ENCODE measurements at places on chromosomes 5 and 9. TPM values are rescaled to one million over a fixed set of nuclear protein-coding genes. Genes with fewer than 3 reads are reported as not detected.

- no peaks in the 10 kb centered on the region for H3K4me1 ChIP-seq
- no peak overlapping the region for H3K27ac ChIP-seq
- no peaks in the 10 kb centered on the region for H3K27me3 ChIP-seq
- DNase-seq, result no peak
Observed at GRCh38 chr5:101473483-101473882, 570.4 kb upstream of the ST8SIA4 start.

Gene SPATA6L
- 6.8 TPM for total RNA-seq

Gene FAM221B
- not detected for total RNA-seq

DNA sequence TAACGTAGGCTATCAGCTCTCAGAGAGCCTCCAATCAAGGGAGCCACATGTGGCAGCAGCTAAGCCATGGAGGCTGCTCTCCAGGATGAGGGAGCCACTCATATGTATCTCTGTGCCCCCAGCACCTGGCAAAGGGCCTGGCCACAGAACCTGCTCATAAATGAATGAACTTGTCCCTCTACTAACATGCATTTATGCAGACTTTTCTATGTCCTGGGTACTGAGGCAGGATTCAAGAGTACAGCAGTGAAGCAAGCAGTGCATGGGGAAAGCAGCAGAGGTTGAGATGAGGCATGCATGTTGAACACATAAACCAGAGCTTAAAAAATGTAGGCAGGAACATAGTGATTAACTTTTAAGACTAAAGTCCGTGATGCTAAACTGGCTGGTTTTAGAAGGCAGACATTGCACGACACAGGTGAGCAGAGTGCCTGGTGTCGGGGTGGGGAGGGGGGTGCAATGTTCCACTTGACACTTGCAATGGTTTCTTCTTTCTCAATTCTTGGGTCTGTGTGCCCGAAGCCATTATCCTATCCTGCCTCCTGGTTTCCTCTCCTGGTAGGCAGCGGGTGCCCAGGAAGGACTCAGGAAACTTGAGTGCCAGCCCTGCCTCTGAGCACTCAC is 142.8 kb upstream of the ALDH1B1 start:
- DNase-seq, result no peak
- no peak overlapping the region for H3K4me3 ChIP-seq
- H3K36me3 ChIP-seq, result no peaks in the 10 kb centered on the region
- no peaks in the 10 kb centered on the region for H3K4me1 ChIP-seq

DNA sequence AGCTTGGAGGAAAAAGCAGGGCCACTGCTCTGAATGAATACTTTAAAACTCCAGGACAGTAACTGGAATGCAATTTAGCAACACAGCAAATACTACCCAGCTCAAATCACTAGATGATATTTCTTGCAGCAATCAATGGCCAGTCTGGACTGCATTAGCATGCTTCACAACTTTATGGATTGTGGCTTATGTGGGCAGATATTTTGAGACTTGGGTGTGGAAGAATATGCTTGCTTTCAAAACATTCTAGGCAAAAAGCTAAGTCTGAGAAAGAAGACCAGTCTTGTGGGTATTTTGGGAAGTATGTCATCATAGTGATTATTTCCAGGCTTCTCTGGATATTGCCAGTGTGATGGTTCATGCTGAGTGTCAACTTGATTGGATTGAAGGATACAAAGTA is 3.1 kb downstream of the RANBP3L start:
- no peak for DNase-seq
- H3K27ac ChIP-seq, result no peak overlapping the region
- no peak overlapping the region for H3K4me3 ChIP-seq
- H3K27me3 ChIP-seq, result no peaks in the 10 kb centered on the region
- H3K4me1 ChIP-seq, result no peaks in the 10 kb centered on the region
- no peaks in the 10 kb centered on the region for H3K36me3 ChIP-seq

DNA sequence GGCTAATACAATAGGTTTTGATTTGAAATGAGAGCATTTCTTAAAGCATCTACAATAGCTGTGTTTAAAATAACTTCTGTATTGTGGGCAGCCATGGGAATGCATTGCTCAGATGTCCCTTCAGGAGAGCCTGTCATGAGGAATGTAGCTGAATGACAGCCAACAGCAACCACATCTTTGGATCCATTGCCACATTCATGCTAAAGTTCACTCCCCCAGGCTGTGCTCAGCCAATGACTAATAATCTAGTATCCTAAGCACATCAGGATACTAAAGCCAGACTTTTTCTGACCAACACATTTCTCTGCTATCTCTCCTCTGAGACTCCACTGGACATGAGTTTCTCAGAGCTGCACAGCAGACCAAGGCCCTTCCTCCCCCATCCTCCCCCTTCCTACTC is 45.5 kb downstream of the HTR1A start:
- H3K4me3 ChIP-seq, result no peak overlapping the region
- H3K27me3 ChIP-seq, result no peaks in the 10 kb centered on the region
- no peak overlapping the region for H3K27ac ChIP-seq

- H3K4me1 ChIP-seq, result no peaks in the 10 kb centered on the region
- peak overlapping the region; percentile 52 for H3K4me3 ChIP-seq
- DNase-seq, result no peak
- H3K27ac ChIP-seq, result no peak overlapping the region
- no peaks in the 10 kb centered on the region for H3K36me3 ChIP-seq
Observed at GRCh38 chr5:58582019-58582802, 664 bp upstream of the RAB3C start.

Gene NUDT12
- 28.6 TPM for total RNA-seq

GRCh38 chr5:87268126-87268969 is 665 bp downstream of the RASA1 start:
- peak overlapping the region; percentile 90 for H3K4me3 ChIP-seq
- H3K27ac ChIP-seq, result peak overlapping the region; percentile 97
- peaks cover 6% of the 10 kb centered on the region for H3K4me1 ChIP-seq

DNA sequence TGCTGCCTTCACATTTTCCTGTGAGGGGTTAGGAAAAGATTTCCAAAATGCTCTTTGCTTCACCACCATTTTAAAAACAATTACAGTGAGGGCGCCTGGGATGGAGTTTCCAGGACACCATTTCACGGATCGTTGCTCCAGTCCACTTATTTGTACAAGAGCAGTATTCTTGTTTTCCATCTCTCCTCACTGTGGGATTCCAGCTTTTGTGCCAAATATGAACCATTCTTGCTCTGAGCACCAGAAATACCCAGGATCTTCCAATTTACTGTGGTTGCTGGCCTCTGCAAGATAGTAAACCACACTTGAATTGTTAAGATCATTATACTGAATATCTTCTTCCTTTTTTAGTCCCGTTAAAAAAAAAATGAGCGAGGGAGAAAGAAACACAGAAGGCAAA is 899.5 kb downstream of the TLE1 start:
- H3K27me3 ChIP-seq, result no peaks in the 10 kb centered on the region
- H3K4me3 ChIP-seq, result no peak overlapping the region
- no peaks in the 10 kb centered on the region for H3K36me3 ChIP-seq
- H3K4me1 ChIP-seq, result no peaks in the 10 kb centered on the region

- H3K27me3 ChIP-seq, result no peaks in the 10 kb centered on the region
- H3K36me3 ChIP-seq, result no peaks in the 10 kb centered on the region
- H3K4me1 ChIP-seq, result no peaks in the 10 kb centered on the region
- DNase-seq, result no peak
- H3K4me3 ChIP-seq, result no peak overlapping the region
Observed at GRCh38 chr9:101569741-101570501, 24.8 kb downstream of the PPP3R2 start.

GRCh38 chr5:13478831-13479465 is 465.5 kb downstream of the DNAH5 start:
- no peaks in the 10 kb centered on the region for H3K36me3 ChIP-seq
- H3K27me3 ChIP-seq, result no peaks in the 10 kb centered on the region
- H3K4me3 ChIP-seq, result no peak overlapping the region
- H3K4me1 ChIP-seq, result no peaks in the 10 kb centered on the region

GRCh38 chr5:78887384-78888118 is 97.6 kb downstream of the ARSB start:
- no peak overlapping the region for H3K27ac ChIP-seq
- H3K27me3 ChIP-seq, result no peaks in the 10 kb centered on the region
- H3K4me1 ChIP-seq, result no peaks in the 10 kb centered on the region
- no peaks in the 10 kb centered on the region for H3K36me3 ChIP-seq
- no peak for DNase-seq

DNA sequence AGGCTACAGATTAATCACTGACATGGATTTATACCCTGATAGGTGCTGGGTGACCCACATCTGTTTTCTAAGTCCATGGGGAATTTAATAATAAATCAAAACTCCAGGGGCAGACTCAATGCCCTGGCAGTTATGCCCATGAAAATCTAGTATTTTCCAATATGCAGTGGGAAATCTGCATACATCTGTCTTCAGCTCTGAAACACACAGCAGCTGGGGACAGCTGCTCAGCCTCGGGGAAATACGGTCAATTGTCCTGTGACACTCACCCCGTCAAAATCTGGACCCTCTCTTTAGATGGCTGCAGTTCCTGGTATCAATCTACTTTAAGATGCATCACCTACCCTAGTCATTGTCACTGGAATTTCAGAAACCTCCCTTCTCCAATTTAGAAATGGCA is 12.7 kb upstream of the C1QTNF3 start:
- H3K36me3 ChIP-seq, result no peaks in the 10 kb centered on the region
- H3K4me3 ChIP-seq, result no peak overlapping the region
- no peaks in the 10 kb centered on the region for H3K4me1 ChIP-seq

DNA sequence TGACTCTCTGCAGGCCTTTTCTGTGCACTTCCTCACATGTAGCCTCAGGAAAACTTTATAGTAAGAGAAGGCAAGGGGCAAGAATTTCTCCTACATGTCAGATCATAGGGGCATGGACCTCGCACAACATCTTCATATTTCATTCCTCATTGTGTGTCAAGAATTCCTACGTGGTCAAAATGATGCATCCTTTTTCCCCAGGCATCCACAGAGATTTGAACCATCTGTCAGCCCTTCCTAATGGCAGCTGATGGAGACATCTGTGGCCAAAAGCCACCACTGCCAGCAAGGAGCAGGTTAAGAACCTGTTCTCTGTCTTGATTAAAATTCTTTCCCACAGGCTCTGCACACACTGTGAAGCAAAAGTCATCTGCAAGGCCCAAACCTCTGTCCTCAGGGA is 42.5 kb downstream of the MFAP3 start:
- no peaks in the 10 kb centered on the region for H3K27me3 ChIP-seq
- H3K27ac ChIP-seq, result no peak overlapping the region
- no peak for DNase-seq
- no peaks in the 10 kb centered on the region for H3K4me1 ChIP-seq
- H3K36me3 ChIP-seq, result no peaks in the 10 kb centered on the region

Gene PRUNE2
- total RNA-seq, result 90.0 TPM

- no peaks in the 10 kb centered on the region for H3K27me3 ChIP-seq
- peak; percentile 63 for DNase-seq
- H3K36me3 ChIP-seq, result no peaks in the 10 kb centered on the region
- H3K4me1 ChIP-seq, result peaks cover 45% of the 10 kb centered on the region
- H3K27ac ChIP-seq, result peak overlapping the region; percentile 75
Observed at GRCh38 chr9:113523421-113524141, 60.1 kb downstream of the RGS3 start.

Gene SLC36A1
- total RNA-seq, result 30.6 TPM

DNA sequence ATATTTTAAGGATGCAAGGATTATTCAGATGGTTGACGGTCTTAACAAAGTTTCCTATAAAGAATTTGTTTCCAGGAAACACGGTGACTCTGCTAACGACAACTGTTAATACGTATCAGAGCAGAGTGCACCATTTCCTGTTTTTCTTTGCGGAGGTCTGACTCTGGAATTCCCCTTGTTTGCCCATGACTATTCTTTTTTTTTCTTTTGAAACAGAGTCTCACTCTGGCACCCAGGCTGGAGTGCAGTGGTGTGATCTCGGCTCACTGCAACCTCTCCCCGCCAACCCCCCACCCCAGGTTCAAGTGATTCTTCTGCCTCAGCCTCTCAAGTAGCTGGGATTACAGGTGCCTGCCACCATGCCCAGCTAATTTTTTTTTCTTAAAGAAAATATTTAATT is 115.9 kb downstream of the CDC42SE2 start:
- peak overlapping the region; percentile 63 for H3K27ac ChIP-seq
- no peak overlapping the region for H3K4me3 ChIP-seq
- peaks cover 16% of the 10 kb centered on the region for H3K4me1 ChIP-seq

- H3K4me1 ChIP-seq, result no peaks in the 10 kb centered on the region
- H3K27ac ChIP-seq, result no peak overlapping the region
- no peak overlapping the region for H3K4me3 ChIP-seq
Observed at GRCh38 chr9:124852121-124852828, 985 bp upstream of the WDR38 start.

Gene CEL
- total RNA-seq, result 0.61 TPM

- H3K27ac ChIP-seq, result no peak overlapping the region
- no peaks in the 10 kb centered on the region for H3K36me3 ChIP-seq
- no peak for DNase-seq
Observed at GRCh38 chr5:111268300-111268699, 44.1 kb downstream of the CAMK4 start.

- no peak overlapping the region for H3K4me3 ChIP-seq
- peaks cover 2% of the 10 kb centered on the region for H3K4me1 ChIP-seq
- no peak for DNase-seq
- H3K27me3 ChIP-seq, result no peaks in the 10 kb centered on the region
Observed at GRCh38 chr9:137645211-137645610, 26.4 kb downstream of the EHMT1 start.

DNA sequence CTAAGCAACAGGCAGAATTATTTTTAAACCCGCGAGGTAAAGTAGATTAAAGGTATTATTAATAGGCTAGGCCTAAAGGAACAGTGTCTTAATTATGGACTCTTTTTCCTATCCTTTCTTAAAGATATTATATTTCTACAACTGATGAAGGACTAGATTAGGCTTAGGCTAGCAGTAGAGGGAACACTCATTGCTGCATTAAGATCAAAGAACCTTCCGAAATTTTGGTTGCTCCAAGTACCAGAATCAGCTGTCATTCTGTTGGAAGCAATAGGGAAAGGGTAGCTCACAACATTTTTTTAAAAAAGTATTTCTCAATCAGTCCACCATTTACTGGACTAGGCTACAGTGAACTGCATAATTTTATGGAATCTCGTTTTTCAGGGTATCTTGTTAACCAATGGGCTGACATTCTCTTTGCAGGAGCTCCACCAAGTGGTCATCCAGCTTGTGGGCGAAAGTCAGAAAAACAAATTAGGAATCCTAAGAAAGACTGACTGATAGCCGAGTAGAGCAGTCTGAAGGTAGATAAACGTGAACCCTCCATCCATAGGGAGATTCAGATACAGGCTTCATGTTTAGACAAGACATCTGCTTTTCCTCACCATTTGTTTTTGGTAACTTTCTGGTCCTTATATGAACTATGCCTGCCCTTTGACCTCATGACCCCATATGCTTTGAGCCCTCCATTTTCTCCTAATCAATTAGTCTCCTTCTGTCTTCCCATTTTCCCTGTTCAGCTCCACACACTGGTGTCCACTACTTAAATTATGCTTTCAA is 103.6 kb upstream of the CHD1 start:
- H3K4me3 ChIP-seq, result no peak overlapping the region
- H3K27me3 ChIP-seq, result no peaks in the 10 kb centered on the region
- H3K27ac ChIP-seq, result peak overlapping the region; percentile 76
- H3K36me3 ChIP-seq, result no peaks in the 10 kb centered on the region
- DNase-seq, result peak; percentile 83
- peaks cover 7% of the 10 kb centered on the region for H3K4me1 ChIP-seq

- no peaks in the 10 kb centered on the region for H3K36me3 ChIP-seq
- no peak for DNase-seq
- no peak overlapping the region for H3K4me3 ChIP-seq
- H3K27me3 ChIP-seq, result no peaks in the 10 kb centered on the region
Observed at GRCh38 chr5:172166030-172166826, 21.8 kb downstream of the STK10 start.

- no peak within 1 kb of the TSS for H3K27ac ChIP-seq
- H3K36me3 ChIP-seq, result no peaks in the 10 kb centered on the region
- DNase-seq, result no peak
- H3K4me3 ChIP-seq, result no peak within 1 kb of the TSS
- no peaks in the 10 kb centered on the region for H3K27me3 ChIP-seq
Observed at GRCh38 chr5:141172381-141173204, at the start of gene PCDHB7. TSS of gene PCDHB7 (plus strand) at chr5:141172644. CDS start at chr5:141172836, 192 bp downstream.

Measured in colonic mucosa (tissue), 4 donors.